SJSA1 (cell line): ENCODE measurements at places on chromosomes 11 and 22.

- no peak for DNase-seq
Measured at GRCh38 chr11:129440028-129440713, 64.5 kb downstream of the BARX2 start.

- no peak for DNase-seq
Measured at GRCh38 chr22:44298406-44299091, 14.2 kb downstream of the SHISAL1 start.

DNA sequence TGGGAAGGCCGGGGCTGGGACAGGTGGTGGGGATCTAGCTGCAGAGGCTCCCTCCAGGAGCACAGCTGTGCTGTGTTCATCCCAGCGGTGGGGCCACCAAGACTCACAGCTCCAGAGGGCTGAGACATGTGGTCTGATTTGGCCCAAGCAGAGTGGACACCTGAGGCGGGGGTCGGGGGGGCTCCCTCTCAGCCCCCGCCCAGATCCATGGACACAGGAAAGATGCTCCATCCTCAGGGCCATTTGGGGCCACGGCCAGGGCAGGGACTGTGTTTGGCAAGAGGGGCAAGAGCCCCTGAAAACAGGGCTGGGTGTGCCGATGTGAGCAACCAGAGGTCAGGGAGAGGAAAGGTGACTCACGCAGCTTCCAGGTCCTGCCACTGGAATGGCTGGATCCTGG is 219.4 kb downstream of the BRD1 start:
- DNase-seq = no peak

GRCh38 chr11:123822599-123822998 is 16.4 kb upstream of the OR6M1 start:
- no peak for DNase-seq

DNA sequence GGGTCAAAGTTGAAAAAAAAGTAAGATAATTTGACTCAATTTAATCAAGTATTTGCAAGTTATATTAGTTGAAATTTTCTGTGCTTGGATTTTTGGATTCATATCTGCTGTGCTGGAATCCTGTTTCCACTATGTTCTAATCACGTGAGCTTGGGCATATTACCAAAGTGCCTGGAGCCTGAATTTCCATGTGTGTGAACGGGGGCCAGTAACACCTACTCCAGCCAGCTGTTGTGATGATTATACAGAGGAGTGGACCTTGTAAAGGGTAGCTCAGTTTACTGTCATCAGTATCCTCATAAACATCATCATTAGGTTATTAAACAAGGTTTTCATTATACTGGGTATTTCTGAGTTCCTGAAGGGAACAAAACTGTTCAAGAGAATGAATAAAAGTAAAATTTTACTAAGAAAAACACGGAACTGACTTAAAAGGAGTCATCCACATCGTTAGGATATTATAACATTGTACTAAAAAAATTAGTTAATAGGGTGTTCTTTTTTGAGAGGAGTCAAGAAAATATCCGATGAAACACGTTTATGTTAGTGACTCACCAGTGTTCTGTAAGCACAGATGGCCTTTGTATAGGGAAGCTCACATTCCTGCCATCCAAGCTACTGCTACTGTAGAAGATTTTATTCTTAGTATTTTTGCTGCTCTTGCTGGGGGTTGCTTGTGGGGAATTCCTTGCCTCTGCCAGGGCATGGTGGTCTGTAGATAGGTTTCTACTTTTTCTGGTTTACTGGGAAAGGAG is 144.1 kb downstream of the ARHGAP42 start:
- no peak for DNase-seq

DNA sequence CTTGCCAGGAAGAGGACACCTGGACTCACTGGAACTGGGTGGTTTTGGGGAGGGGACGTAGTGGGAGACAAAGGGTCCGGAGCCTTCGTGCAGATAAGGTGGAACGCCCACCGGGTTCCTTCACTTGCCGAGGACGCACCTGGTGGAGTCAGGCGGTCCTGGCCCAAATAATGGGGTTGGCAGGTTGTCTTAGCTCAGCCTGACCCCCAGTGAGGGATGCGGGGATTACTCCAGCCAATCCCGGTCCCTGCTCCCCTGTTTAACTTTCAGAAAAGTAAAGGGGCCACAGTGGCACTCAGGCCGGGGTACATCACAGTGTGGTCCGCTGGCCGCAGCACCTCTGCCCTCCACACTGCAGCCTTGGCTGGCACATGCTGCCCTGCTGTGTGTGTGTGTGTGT is 18.0 kb downstream of the A4GALT start:
- DNase-seq = no peak
